D721Med (cell line): ENCODE measurements at places on chromosomes 13 and 19.

DNA sequence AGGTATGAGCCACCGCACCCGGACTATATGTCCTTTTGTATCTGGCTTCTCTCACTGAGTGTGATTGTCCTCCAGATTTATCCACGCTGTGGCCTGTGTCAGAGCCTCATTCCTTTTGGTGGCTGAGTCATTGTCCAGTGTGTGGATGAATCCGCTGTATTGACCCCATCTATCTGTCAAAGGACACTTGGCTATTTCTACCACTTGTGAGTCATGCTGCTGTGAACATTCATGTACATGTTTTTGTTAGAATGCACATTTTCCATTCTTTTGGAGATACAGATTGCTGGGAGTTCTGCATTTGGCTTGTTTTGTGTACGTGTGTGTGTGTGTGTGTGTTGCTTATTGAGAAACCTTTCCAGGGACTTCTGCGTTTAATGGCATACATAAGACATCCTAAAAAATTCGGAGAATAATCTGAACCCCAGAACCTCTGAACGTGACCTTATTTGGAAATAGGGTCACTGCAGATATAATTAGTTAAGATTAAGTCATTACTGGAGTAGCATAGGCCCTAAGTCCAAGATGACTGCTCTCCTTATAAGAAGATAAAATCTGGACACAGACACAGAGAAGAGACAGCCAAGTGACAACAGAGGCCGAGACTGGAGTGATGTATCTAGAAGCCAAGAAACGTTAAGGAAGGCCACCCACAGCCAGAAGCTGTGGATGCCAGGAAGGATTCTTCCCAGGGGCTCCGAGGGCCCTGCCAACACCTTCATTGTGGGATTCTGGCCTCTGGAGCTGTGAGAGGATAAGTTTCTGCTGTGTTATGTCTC is 4.9 kb upstream of the GIPC3 start:
- no peak for DNase-seq

DNA sequence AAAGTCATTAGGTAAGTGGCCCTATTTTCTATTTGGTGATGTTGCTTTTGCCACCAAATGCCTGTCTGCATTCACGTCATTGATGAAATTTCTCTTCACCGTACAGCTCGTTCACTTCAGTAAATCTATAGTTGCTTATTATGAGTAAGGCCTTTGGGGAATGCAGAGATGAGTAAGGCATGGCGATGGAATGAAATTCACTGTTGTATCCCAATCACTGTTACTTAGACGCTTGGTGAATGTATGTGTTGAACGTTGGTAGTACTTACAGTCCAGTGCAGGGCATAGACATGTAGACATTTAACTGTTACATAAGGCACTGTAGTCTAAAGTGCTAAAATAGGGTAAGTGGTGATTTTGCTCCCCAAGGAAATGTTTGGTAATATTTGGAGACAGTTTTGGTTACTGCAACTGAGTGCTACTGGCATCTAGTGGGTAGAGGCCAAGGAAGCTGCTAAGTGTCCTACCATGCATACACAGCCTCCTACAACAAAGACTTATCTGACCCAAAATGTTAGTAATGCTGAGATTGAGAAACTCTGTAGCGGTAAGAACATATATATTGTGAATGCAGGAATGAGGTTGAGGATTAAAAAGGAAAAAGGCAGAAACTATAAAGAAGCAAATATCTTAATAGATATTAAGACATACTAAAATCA is 5.8 kb downstream of the AKAP11 start:
- no peak for DNase-seq

GRCh38 chr13:22201375-22201925 is 530.6 kb downstream of the FGF9 start:
- no peak for DNase-seq

- DNase-seq = no peak
Observed at GRCh38 chr13:72952529-72953141, 106.2 kb upstream of the KLF5 start.

DNA sequence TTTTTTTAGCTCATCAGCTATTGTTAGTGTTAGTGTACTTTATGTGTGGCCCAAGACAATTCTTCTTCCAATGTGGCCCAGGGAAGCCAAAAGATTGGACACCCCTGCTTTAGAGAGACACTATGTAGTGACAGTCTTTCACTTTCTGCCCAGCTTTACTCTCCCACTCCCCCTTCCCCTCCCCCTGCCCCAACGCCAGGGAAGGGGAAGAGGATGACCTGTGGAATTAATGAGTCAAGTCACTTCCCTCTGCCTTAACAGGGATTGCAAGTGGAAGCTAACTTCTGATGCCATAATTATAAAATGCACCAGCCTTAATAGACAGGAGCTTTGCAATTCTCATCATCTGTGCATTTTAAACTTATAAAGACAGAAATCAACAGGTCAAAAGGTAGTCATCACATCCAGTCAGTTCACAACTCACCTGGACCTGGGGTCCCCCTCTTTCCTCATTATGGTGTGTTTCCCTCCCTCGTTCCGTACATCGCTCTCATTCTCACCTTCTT is 1.6 kb downstream of the ZNF415 start:
- no peak for DNase-seq

DNA sequence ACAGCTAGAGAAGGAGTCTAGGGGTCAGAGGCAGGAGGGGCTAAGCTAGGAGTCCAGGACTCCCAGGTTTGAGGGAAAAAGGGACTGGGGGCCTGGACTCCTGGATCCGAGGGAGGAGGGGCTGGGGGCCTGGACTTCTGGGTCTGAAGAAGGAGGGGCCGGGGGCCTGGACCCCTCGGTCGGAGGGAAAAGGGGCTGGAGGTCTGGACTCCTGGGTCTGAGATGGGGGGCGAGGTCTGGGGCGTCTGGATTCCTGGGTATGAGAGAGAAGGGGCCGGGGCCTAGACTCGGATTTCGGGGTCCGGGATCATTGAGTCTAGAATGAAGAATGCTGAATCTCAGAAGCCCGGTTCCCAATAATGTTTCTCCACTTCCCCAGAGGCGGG is 18.5 kb downstream of the BRSK1 start:
- DNase-seq = no peak

DNA sequence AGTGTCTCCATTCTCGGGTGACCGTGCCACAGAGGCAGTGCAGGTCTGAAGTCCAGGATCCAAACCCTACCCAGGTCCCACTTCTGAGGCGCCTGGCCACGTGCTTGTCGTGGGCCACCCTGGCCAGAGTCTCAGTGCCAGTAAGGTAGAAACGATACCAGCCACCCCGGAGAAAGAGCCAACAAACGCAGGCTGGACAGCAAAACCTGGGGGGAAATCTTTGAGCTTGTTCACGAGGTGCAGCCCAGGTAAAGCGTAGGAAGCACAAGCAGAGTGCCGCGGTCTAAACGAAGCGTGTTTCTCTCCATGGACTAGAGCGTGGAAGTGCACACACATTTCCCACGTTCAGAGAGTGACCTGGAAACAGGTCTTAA is 95.6 kb downstream of the ATP11A start:
- no peak for DNase-seq

- DNase-seq = no peak
Observed at GRCh38 chr13:64075543-64076271, 2660.1 kb upstream of the PCDH20 start.

- peak; percentile 73 for DNase-seq
Observed at GRCh38 chr19:11963566-11964355, 1.1 kb upstream of the ZNF763 start.

DNA sequence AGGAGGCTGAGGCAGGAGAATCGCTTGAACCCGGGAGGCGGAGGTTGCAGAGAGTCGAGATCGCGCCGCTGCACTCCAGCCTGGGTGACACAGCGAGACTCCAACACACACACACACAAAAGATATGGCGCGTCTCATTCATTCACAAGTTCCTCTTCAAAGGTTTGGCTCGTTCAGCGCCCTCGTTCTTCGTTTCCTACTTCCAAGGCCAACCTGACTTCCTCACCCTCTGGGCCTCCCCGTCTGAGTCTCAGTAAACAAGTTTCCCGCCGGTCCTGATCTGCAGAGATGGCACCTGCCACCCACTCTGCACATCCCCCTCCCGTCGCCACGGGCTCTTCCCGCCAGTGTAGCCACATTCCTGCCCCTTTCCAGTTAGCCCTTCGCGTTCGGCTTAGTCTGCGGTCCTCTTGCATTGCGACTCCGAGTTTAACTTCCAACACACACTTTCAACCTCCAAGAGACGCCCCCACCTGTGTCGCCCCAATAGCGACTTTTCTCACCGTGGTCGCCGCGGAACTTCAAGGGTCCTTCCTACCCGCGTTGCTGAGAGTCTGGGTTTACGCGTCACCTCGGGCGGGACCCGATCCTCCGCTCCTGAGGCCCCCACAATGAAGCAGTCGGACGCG is 1.3 kb upstream of the BSG start:
- no peak for DNase-seq

DNA sequence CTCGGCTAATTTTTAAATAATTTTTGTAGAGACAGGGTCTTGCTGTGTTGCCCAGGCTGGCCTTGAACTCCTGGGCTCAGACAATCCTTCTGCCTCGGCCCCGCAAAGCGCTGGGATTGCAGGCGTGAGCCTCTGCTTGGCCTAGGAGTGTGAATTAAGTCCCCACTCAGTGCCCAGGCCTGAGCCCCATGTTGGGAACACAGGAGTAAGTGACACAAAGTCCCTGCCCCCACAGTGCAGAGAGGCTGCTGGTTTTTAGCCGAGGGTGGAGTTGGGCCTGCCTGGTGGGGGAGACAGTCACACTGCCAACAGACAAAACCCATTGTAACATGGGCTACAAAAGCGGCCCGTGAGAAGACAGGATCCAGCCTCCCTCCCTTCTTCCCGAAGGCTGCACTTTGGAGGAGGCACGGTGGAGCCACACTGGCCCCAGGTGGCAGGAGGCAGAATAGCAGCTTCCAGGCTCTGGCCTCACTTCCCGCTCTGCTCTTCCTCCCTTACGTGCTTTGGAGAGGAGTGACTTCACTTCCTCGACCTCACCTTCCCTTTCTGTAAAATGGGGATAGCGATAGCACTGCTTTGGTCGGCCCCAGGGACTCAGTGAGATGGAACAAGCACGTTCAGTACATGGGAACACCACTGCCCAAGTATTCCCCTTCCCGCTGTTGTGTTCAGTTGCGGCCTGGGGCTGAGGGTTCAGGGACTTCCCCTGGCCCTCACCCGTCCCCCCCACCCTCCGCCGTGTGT is 15.2 kb upstream of the EHD2 start:
- peak; percentile 73 for DNase-seq

DNA sequence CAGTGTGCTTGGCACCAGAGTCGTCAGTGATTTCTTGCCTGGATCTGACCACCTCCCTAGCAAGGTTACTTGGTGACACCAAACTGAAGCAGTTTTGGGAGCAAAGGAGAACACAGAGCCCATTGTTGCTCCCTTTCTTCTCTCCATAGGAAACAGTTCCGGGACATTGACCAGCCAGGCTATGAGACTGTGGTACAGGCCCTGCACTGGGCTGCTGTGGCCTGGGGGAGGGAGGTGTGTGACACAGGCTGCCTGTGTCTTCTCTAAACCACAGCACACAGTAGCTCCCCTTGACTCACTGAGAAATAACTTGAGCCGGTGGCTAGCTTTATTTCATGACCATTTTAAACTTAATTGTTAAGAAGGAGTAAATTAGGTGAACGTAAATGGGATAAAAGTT is 214.8 kb upstream of the UBL3 start:
- DNase-seq = no peak

- no peak for DNase-seq
Observed at GRCh38 chr13:47112205-47112902, 215.5 kb upstream of the HTR2A start.

- no peak for DNase-seq
Observed at GRCh38 chr19:1016647-1017114, 4.2 kb downstream of the TMEM259 start.

DNA sequence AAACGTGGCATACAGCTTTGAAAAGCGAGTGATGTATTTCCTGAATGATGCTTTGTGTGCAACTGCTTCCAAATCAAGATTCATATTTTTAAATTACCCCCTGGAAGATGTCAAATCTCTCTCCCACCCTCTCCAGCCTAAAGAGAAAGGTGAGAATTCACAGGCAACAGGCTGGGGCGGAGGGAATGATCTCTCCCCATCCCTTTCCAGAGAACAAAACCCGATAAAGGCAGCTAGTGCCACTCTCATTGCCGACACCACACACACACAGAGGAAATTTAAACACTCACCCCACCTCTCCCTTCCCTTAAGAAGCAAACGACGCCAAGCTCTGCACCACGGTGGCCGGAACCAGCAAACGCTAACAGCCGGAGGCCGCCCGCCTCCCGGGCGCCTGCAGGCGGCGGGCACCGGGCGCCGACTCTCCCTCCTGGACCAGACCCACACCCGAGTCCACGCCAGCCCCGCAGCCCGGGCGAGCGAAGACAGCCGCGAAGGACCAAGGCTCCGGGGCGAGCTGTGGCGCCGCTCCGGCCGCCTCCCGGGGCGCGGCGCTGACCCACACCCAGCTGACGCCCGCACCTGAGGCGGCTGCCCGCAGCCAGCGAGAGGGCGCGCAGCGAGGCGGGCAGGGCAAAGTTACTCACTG is 477 bp downstream of the LNX2 start:
- DNase-seq = no peak
